ENCODE measurements at places on chromosomes 12 and 14.

- no peak for DNase-seq
Observed at GRCh38 chr14:32980178-32980901, 41.7 kb downstream of the NPAS3 start.

DNA sequence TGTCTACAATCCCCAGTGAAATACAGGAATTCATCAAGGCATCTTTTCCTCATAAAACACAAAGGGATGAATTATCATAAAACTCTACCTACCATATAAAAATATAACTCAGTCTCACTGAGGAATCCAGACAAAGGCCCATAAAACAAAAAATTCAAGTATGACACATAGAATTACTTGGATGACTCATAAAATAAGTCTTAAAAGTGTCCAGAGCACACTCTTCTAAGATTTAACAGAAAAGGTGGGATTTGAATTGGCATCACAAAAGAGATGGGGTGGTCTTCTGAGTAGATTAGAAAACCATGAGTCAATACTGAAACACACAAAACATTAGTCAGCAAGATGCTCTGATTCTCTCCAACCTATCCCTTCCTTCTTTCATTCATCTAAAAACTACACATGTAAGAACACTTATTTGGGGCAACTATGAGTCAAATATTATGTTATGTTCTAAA lies 202.7 kb upstream of the GARIN6 start:
- no peak for DNase-seq

DNA sequence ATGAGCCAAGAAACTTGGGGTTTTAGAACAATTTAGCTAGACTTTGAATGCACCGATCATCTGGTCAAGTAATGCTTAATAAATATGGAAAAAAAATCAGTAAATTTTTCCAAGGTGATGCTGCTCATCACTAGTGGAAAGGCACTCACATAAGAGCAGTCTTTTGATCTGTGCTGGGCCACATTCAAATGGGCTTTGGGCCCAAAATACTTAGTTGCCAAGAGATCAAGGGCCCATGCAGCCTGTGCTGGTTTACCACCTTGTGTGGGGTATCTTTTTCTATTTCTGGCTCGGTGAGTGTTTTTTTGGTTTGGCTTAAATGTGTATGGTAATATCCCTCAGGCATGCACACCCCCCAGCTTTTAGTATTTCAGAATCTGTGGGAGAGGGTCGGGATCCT lies 943.2 kb downstream of the TMTC2 start:
- DNase-seq, result no peak

DNA sequence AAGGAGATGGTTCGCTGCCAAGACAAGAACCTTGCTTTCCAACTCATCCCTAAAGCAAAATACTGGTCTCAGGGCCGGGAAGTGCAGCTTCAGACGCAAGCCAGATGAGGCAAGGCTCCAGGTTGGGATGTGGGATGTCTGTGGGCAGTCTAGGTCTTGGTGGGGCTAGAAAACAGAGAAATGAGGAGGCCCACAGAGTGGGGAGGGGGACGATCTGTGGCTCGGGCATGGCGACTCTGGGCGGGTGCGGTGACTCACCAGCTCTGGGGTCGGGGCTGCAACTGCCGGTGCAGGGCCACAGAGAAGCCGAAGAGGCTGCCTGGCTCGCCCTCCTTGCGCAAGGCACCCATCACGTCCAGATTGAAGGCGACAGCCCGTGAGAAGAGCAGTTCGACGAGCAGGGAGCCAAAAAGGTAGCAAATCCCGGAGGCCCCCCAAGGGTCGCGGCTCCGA lies 459 bp downstream of the ITGA7 start:
- peak; percentile 72 for DNase-seq

GRCh38 chr12:108980831-108981618 lies 39.8 kb downstream of the SVOP start:
- no peak for DNase-seq

DNA sequence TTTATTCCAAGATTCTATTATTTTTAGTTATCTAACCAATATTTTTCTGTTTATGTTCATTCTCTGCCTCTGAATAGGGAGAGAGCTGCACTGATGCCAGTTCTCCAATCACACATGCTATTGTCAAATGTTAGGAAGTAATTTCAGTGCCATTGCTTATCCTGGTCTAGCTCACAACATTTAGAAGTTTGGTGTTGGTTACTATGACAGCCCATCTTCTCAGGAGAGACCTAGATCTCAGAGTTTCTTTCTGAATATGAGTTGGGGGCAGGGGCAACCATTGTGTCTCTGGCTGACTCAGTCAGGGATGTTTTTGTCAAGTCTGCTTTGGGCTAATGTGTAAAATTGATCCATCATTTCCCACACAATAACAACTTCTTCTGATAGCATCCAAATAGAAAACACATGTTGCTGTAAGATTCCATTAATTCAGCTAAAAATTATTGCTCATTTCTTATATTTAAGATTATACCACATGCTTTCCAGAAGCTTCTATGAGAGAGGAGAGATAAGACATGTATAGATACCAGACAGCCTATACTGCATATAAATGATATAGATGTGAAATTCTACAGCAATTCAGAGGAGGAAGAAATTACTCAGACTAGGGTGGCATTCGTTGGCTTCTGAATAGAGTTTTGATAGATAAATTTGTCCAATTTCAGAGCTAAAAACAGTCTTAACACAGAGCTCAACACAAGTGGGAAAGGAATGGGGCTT lies 64.8 kb downstream of the DACT1 start:
- peak; percentile 20 for DNase-seq

GRCh38 chr12:106138633-106139421 lies at the start of gene NUAK1:
Gene NUAK1 (minus strand): TSS chr12:106138954. CDS start chr12:106138653, 301 bp downstream.
- DNase-seq, result peak; percentile 94

DNA sequence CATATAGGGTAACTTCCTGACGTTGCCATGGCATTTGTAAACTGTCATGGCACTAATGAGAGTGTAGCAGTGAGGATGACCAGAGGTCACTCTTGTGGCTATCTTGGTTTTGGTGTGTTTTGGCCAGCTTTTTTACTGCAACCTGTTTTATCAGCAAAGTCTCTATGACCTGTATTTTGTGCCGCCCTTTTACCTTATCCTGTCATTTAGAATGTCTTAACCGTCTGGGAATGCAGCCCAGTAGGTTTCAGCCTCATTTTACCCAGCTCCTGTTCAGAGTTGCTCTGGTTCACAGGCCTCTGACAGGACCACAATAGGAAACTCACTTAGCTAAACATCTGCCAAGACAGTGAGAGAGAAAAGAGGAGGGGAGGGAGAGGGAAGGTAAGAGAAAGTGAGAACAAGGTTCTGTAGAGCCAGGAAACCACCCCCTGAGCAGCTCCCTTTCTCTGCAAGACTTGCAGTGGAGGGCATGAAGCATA lies 64.8 kb upstream of the PLEKHG3 start:
- no peak for DNase-seq

Data from eye (tissue), 1 donor.